Amygdala (tissue), 56 donors: ENCODE measurements at places on chromosomes 12 and 14.

DNA sequence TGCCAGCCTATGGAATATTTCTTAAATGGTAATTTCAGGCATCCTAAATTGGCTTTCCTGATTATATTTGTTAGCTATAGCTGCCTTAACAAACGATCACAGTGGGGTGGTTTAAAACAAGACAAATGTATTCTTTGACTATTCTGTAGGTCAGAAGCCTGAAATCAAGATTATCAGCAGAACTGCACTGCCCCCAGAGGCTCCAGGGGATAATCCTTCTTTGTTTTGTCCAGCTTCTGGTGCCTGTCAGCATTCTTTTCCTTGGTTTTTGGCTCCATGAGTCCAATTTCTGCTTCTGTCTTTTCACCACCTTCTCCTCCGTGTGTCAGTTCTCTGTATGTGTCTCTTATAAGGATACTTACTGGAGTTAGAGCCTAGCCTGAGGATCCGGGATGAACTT lies 1282.2 kb upstream of the USP15 start:
- DNase-seq: no peak

DNA sequence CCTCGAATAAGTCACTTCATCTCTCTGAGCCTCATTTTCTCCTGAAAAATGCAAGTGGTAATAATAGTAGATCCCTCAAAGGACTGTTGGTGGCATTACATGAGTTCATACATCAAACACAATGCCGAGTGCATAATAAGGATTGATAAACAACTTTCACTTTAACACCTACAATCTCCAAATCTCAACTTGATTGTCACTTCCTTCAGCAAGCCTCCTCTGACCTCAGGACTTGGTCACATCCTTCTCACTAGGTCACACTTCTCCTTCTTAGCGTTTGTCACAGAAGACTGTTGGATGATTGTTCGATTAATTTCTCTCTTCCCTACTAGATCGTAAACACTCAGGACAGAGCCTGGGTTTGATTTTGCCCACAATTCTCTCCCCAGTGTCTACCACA lies 7.9 kb upstream of the PRKAB1 start:
- no peak for DNase-seq

GRCh38 chr12:2345902-2346301 lies 293.1 kb downstream of the CACNA1C start:
- no peak for DNase-seq

- no peak for DNase-seq
Measured at GRCh38 chr12:93824514-93825500, 147.6 kb downstream of the CRADD start.

GRCh38 chr14:67940486-67941455 lies 121.2 kb downstream of the RAD51B start:
- DNase-seq: no peak

DNA sequence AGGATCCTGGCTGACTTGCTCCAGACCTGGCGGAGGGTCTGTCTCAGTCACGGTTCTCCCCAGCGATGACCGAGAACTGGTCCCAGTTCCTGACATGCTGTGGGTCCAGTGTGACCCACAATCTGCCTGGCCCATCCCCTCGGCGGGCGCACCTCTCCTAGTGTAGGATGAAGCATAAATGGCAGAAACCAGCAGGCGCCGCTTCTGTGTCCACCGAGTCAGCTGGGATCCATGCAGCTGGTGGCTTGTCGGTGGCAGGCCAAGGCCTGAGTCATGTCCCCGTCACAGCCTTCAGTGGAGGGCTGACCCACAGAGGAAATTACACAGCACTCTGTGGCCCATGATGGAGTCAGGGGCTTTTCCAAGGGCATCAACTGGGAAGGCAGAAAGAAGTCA lies 38.5 kb downstream of the NFKBIA start:
- DNase-seq: no peak

GRCh38 chr12:117236456-117237001 lies 46.3 kb upstream of the FBXO21 start:
- peak; percentile 40 for DNase-seq

DNA sequence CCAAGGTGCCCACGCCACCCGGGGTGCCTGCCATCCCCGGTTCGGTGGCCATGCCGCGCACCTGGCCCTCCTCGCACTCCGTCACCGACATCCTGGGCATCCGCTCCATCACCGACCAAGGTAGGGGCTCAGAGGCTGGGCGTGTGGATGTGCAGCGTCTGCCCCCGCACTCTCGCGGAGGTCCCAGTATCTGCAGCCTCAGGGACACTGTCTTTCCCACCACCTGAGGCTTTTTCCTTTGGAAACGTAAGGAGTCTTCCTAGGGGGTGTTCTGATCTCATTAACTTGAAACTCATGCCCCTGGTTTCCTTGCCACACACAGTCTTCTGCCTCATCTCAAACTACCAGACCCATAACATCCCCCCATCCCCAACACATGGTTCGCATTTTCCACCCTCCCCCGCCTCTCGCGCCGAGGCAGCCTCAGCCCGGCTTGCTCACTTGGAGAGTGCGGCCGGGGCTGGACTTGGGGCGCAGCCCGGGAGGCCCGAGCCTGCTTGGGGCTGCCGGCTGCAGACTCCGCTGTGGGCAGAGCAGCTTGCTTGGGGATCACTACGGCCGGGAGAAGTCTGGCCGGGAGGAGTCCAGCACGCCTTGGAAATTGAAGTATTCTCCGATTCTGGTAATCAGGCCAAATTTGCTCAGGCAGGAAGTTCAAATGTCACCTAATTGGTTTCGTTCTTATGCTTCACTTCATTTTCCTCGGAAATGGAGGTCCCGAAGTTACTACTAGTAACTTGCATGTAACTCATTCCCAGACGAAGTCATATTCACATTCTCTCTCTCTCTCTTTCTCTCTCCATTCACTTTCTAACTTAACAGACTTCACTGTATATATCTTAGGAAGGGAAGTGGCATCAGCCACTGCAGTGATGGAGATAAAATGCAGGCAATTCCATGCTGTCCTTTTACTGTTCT lies 2.0 kb downstream of the PAX9 start:
- no peak for DNase-seq

GRCh38 chr12:26786865-26787514 lies 46.0 kb downstream of the ITPR2 start:
- DNase-seq: no peak

DNA sequence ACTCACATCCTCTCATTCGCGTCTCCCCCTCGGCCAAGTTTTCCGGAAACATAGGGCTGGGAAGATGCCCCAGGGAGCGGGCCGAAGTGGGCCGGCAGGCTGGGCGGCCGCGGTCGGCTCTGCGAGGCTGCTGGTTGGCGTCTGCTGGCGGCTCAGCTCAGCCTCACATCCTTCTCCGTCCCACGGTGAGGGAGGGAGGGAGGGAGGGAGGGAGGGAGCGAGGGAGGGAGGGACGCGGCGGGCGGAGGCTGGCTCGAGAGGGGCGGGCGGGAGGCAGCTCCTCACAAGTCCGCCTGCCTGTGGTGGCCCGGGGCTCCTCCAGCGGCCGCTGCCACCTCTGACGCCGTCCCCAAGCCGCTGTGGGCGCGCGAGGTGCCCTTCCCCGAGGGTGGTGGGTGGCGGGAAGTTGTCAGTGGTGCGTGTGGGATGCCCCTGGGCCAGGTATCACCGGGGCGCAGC lies 93.8 kb downstream of the RFLNA start:
- peak; percentile 57 for DNase-seq

GRCh38 chr14:20382526-20382925 lies 30.8 kb downstream of the TEP1 start:
- DNase-seq: no peak

- no peak for DNase-seq
Measured at GRCh38 chr12:108310489-108310888, 28.6 kb downstream of the CMKLR1 start.

DNA sequence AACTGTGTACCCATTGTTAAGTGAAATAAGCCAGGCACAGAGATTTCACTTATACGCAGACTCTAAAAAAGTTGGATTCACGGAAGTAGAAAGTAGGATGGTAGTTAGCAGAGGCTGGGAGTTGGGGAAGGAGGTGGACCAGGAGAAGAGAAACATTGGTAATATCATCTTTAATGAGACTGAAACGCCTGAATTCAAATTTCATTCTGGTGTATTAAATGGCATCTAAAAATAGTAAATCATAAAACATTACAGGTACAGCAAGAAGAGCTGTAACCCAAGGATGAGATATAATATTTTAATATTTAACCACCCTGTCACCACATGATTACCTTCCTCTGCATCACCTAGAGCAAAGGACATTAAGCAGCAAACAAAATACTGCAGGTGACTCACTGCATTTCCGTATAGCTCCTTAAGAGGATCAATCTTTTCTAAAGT lies 99.4 kb downstream of the EPS8 start:
- no peak for DNase-seq

DNA sequence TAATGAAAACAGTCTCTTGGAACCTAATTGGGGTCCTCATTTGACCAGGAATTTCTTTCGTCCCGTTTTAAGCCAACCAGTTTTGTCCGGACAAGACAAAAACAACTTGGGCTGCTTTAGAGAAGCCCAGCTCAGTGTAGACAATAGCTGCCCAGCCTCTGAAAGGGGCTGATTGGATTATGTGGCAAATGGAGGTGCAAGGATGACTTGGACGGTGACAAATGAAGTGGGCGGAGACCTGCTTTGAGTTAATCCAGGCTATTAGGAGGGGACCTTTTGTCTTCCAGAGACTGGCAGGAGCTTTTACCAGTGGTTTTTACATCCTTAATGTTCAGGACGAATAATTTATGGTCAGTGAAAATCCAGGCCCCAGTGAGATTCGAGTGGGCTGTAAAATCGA lies 4.8 kb downstream of the MEG3 start:
- no peak for DNase-seq

DNA sequence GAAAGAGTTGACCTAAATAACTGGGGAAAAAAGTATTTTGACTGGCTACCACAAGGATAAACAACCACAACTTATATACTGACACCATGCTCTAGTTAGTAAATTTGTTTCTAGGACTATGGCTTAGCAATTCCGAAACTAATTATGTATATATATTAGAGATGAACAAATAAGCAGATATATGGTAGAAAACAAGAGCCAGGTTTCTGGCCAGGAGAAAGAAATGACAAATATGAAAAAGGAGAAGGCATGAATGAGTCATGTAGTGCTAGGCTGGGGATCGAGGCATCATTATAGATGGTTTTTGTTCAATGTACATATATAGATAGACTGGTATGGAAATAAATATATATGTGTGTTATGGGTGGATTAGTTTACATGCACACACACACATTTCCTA lies 5.5 kb upstream of the LRRC74A start:
- no peak for DNase-seq

DNA sequence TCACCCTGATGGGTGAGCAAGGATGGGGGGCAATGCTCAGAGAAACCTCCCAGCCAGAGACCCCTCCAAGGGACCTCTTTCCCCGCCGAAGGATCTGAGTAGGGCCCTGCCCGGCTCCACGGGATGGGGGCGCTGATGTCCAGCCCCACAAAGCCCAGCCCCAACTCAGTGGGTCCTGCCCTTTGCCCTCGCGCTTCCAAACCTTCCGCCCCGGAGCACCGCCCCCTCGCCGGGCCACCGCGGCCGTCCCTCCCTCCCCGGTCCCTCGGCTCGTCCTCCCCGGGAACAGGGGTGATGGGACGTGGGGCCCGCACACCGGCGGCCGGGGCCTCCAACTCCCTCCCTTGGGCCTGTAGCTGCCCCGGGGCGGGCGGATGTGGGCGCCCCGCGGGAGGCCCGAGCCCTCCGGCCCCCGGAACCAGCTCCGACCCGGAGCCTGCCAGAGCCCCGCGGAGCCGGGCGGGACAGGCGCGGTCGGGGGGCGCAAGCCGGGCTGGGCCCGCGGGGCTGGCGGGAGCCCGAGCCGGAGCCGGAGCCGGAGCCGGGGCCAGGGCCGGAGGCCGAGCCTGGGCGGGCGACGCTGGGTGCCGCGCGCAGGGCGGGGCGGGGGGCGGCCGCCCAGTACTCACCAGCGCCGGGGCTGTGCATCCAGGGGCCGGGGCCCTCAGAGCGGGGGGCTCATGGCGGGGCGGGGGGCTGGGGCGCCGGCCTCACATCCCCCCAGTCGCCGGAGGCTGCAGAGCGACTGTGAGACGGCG lies 386 bp downstream of the HDAC7 start:
- DNase-seq: peak; percentile 53

GRCh38 chr14:34710006-34710405 lies 4.4 kb downstream of the CFL2 start:
- no peak for DNase-seq

GRCh38 chr14:38174711-38175110 lies 33.0 kb upstream of the SSTR1 start:
- no peak for DNase-seq

- DNase-seq: no peak
Measured at GRCh38 chr12:116959845-116960514, 49.2 kb downstream of the FBXW8 start.

- DNase-seq: no peak
Measured at GRCh38 chr12:107571492-107571891, 114.1 kb upstream of the PWP1 start.

DNA sequence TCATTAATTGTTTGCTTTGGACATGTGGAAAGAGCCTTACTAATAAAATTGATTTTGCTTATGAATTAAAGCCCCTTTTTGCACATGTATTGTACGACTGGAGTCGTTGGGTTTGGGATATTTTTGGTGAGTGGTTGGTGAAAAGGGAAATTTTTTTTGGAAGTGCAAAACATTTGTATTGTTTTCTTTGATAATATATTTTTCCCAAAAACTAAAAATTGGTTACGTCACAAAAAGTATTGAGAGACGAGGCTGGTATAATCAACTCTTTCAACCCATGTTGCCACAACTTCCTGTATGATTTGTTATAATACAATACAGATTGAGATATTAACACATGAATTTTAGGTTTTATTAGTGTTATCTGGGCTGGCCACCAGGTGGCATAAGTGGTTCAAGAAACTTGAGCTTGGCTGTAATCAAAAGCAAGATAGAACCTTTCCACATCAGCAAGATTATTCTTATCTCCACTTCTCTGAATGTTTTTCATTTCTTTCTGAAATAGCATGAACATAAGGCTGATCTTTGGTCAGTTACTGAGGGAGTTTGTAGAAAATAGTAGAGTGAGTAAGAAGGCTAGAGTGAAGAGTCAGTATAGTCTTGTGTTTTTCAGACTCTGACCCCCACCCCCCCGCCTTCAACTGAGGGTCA lies 8.7 kb downstream of the NGDN start:
- DNase-seq: no peak

DNA sequence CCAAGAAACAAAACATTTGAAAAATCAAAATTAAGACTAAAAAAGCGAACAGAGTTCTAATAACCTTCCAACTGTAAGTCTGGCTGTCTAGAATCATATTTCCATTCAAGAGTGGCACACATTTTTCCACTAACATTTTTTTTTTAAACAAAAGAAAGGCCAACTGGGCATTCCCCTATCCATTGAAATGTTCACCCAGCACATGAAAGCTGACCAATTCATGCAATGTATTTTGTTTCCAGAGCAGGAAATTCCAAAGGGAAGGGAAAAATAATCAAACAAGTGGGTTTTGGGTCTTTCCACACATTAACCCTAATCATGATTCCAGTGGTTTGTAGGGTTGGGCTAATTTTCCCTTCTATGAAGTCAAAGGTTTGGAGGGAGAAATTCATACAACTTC lies 206.5 kb downstream of the CALM1 start:
- DNase-seq: no peak

GRCh38 chr12:45959728-45960127 lies 30.6 kb downstream of the SCAF11 start:
- DNase-seq: no peak

- DNase-seq: no peak
Measured at GRCh38 chr12:4356041-4356327, 23.5 kb downstream of the FGF23 start.

- DNase-seq: no peak
Measured at GRCh38 chr12:52207106-52207505, 15.3 kb upstream of the KRT80 start.

GRCh38 chr14:104051092-104051813 lies 34.2 kb upstream of the ASPG start:
- no peak for DNase-seq
